ENCODE measurements at places on chromosomes 4 and X.

GRCh38 chr4:181998398-181999295 lies 244.6 kb upstream of the TENM3 start:
- DNase-seq = no peak

- DNase-seq = no peak
Measured at GRCh38 chr4:186347743-186348142, 81.8 kb downstream of the F11 start.

DNA sequence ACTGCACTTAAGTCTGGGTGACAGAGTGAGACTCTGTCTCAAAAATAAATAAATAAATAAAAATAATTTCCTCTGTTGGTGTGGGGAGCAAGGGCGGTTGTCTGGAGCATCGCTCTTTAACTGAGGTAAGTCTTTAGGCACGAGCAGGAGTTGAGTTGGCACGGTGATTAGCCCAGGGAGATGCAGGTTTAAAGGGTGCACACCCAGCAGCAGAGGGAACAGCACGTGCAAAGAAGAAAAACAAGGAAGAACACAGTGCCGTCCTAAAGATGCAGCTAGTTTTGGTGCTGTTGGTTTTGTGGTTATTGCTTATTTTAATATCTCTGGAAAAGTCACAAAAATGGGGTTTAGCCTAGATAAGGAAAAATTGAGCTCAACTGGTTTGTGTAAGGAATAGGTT lies 87.8 kb downstream of the DHX15 start:
- DNase-seq = no peak

DNA sequence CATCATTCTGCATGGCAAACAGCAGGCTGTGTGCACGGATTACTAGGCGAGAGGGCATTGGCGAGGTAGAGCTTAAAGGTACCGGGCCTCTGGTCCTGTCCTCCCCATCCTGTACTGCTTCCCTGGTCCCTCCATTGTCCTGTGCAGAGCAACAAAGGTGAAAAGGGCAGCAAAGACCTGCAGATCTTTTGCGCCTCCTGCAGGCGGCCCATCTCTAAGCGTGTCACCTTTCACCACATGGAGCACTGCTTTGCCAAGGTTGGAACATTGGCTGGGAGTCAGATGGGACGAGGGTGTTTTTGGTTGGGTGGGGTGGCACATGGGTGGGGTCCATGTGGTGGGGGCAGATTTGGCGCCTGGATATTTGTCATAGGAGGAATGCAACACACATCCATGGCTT lies 64.7 kb upstream of the UXT start:
- DNase-seq = no peak

- no peak for DNase-seq
Measured at GRCh38 chrX:65697915-65698796, 30.7 kb downstream of the MSN start.

DNA sequence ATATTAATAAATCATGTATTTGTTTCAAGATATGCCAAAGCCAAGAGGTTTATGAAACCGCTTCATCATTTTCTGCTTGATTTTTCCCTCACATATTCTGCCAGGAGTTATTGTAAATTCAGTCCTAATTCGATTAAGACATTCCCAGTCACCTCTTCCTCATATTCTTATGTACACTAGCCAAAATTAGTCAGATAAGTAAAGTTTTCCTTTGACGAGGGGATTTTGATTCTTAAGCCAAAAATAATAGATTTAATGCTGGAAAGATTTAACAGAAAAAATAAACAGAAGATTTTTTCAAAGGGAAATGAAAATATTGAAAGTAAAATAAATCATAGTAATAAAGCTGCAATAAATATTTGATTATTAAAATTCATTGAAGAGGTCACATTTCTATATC lies 51.0 kb upstream of the VEGFC start:
- DNase-seq = no peak

DNA sequence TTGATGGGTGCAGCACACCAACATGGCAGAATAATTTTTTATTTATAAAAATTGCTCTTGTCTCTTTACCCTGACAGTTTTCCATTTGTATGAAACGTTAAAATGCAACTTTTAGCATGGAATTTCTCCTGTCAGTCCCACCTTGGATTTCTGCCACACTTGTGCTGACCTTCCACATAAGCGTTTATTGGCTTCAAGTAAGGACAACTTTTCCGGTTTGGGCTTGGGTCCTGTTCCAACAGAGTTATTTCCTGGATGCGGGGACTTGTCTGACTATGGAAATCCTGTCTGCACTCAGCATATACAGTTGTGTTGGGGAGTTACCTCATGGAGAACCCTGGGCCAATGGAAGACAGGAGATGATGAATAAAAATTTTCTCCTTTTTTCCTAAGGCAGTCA lies 294.7 kb downstream of the NAF1 start:
- no peak for DNase-seq

- DNase-seq = no peak
Measured at GRCh38 chr4:65023081-65023480, 613.8 kb upstream of the TECRL start.

GRCh38 chr4:33134366-33134765 lies 2414.2 kb downstream of the PCDH7 start:
- no peak for DNase-seq

GRCh38 chr4:107832275-107832807 lies 7.6 kb downstream of the SGMS2 start:
- DNase-seq = no peak

Data from SJSA1 (cell line).